ACHN (cell line): ENCODE measurements at places on chromosomes 7 and 10.

- no peak for DNase-seq
Measured at GRCh38 chr7:114530057-114530611, 115.5 kb downstream of the FOXP2 start.

DNA sequence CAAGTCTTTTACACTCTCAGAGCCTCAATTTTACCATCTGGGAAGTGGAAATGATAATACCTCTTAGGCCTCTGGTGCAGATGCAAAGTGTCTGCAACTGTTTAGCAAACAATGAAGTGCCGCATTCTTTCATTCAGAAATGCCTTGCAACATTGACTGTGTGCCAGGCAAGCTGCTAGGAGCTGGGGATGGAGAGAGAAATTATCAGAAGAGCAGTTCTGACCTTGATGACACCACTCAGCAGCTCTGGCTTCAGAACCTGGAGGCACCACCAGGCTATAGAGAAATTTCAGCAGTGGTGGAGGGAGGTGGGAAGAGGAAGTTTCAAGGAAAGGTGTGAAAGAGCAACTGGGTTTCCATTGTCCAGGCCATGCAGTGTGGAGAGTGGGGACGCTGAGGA, 78.1 kb upstream of the HABP2 start:
- DNase-seq, result no peak

- DNase-seq, result peak; percentile 42
Measured at GRCh38 chr10:99945263-99945662, 64.5 kb downstream of the DNMBP start.

DNA sequence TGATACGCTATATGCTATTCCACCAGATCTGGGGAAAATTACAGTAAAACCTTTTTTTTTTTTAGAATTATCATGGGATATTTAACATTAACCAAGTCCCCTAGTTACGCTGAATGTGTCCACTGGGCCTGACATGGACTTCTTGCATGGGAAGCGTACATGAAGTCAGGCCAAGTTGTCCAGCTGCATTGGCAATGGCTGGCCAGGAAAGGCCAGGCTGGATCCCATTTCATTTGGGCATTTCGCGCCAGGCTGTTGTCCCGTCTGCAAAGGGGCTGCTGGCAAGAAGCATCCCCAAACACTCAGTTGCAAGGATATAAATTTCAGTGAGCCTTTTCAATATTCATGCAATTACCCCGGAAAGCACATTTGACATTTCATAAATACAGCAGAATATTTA, 933.3 kb downstream of the GRID1 start:
- DNase-seq, result no peak

- no peak for DNase-seq
Measured at GRCh38 chr7:15430911-15431310, 130.9 kb downstream of the AGMO start.

DNA sequence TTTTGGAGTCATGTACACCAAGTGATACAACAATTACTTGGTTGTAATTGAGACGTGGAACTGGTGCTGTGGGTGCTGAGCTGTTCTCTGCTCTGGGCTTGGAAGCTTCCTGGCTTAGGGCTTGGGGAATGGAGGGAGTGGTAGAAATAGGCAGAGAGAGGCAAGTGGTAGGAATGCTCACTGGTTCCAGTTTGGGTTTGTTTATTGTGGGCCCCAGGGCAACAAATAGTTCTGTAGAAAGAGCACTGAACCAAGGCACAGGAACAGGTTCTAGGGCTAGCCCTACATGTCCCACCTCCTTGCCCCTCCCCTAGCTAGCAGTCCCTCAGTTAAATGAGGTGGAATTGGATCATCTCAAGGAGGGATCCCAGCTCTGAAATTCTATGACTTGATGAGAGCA, 166.7 kb upstream of the HPS1 start:
- DNase-seq, result no peak

GRCh38 chr7:152354061-152354460, 81.7 kb downstream of the KMT2C start:
- DNase-seq, result peak; percentile 23

GRCh38 chr7:87140271-87140748, 11.9 kb upstream of the DMTF1 start:
- DNase-seq, result no peak

DNA sequence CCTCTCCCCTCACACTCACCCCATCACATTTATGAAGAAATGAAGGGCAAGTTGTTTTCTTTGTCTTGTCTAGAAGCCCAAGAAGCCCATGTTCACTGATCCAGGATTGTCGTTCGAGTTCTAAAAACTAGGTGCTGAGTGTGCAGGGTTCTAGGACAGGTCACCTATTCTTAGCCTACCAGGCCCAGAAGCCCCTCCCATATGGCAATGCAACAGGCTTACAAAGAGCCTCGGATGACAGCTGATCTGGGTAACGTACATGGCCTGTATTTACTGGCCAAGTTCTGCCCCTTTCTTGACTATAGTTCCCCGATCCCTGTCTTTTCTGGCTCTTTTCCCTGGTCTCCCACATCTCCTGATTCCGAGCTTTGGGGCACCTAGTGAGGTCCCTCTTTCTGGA, 160.9 kb downstream of the FZD1 start:
- DNase-seq, result no peak

DNA sequence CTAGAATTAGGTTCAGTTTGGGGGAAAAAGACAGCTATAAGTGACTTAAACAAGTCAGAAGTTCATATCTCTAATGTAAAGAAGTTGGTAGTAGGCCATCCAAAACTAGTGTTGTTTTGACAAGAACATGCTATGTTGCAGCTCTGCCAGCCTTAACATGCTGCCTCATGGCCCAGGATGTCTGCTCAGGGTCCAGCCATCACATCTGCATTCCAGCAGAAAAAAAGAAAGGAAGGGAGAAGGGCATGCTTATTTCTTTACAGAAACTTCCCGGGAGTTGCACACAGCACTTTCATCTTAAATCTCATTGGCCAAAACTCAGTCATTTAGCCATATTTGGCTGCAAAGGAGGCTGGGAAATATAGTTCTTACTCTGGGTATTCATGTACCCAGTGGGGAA, 400.4 kb upstream of the PODXL start:
- no peak for DNase-seq

- no peak for DNase-seq
Measured at GRCh38 chr7:130304878-130305277, 11.9 kb downstream of the CPA4 start.

DNA sequence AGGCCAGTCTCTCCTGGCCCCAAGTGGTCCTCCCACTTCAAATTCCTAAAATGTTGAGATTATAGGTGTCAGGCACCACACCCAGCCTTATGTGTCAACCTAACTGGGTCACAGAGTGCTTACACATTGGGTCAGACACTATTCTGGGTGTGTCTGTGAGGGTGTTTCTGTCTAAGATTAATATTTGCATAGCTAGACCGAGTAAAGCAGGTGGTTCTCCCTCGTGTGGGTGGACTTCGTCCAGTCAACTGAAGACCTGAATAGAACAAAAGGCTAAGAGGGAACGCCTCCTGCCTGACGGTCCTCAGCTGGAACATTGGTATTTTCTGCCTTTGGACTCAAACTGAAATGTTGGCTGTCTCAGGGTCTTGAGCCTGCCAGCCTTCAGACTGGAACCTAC, 11.5 kb downstream of the PPIF start:
- no peak for DNase-seq

DNA sequence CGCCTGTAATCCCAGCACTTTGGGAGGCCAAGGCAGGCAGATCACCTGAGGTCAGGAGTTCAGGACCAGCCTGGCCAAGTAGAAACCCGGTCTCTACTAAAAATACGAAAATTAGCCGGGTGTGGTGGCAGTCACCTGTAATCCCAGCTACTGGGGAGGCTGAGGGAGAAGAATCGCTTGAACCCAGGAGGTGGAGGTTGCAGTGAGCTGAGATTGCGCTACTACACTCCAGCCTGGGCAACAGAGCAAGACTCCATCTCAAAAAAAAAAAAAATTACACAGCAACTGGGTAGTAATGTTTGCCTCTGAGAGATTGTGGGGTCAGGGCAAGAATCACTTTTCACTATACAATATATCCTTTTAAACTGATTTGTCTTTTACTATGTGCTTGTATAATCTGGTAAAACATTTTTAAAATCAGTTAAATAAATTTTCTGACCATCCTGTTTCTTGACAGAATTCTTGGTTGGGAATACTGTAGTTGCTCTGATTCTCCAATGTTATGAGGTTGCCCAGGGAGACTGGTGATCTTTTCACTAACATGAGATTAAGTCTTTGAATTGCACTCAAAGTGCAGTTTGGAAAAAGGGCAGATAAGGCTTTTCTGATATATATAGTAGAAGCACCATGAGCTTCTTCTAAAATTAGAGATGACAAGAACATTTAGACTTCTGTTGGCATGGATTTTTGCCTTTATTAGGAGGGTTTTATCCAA, 1.5 kb downstream of the ENTPD7 start:
- peak; percentile 25 for DNase-seq

- no peak for DNase-seq
Measured at GRCh38 chr7:30915005-30915601, 3.5 kb downstream of the AQP1 start.

- DNase-seq, result no peak
Measured at GRCh38 chr7:88132725-88133124, 87.1 kb downstream of the SRI start.

DNA sequence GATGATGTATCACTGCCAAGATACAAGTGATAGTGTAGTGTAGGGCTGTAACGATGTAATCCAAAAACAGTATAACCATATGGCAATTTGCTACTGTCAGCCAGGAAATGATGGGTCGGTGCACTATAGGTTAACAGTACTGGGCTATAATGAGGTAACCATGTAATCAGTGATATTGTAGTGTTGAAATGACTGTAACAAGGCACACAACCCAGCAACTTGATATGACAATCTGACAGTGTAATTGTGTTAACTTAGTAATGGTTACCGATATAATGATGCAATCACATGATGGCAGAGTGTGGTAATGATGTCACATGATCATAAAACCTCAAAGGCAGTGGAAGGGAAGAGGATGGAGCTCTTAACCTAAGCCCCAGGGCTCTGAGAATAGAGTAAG, 73.8 kb upstream of the SLF2 start:
- DNase-seq, result no peak

GRCh38 chr10:89846281-89846630, 144.9 kb downstream of the KIF20B start:
- DNase-seq, result no peak

DNA sequence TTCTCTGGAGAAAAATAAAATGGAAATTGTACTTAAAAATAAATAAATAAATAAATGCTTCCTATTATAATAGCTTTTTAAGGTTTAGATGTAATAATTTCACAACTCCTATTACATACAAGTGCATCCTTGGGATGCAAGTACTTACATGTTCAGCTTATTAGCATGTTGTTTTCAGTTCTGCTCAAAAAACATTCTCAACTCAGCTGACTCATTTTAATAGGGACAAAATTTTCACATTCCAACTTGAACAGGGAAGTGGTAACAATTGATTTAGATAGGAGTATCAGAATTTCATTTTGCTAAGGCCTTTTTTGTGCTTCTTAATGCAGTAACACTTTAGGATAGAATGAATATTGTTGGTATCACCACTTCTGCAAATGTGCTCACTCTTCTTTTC, 16.7 kb upstream of the PAPSS2 start:
- DNase-seq, result no peak

DNA sequence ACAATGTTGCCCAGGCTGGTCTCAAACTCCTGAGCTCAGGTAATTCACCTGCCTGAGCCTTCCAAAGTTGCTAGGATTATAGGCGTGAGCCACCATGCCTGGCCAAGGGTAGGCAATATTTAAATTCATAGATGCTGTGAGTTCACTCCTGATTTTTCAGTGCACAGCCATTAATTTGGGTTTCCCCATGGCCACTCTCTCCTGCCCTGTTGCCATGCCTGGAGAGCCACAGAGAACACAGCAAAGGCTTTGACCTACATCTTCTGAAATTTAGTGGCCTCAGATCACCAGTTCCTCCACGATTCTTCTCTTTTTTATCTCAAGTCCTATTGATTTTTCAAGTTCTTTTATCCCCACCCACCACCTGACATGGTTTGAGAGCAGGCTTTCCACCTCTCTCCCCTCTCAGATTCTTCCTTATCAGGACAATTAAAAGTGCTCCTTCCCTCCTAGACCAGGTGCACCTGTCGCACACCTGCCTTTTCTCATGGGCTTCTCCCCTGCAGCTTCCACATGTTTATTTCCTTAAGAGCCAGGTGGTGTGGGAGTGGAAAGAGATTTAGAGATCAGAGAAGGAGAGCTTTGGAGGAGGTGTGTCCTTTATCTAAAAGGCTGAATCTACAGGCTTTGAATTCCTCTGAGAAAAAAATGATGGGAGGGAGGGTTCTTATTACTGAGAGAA, 123.8 kb downstream of the ADRA2A start:
- no peak for DNase-seq

GRCh38 chr10:78950656-78951587, 117.8 kb upstream of the ZMIZ1 start:
- no peak for DNase-seq

DNA sequence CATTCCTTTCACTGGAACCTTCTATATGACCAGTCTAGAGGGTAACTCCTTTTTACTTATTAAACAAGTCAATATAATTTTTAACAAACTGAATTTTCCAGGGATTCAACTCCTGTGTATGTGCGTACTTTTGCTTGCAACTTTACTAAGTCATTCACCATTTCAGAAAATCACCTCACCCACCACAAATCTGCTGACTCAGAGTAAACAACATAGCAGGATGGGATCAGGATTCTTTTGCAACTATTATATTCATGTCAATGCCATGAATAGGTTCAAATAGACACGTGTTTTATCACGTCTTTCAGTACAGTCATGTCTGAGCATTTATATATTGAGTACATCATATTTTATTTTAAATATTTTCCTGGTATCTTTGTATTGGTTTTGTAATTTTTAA, 14.5 kb downstream of the CTTNBP2 start:
- no peak for DNase-seq

- DNase-seq, result no peak
Measured at GRCh38 chr10:7611909-7612308, 54.9 kb downstream of the ITIH5 start.

GRCh38 chr7:80478683-80479082, 33.2 kb downstream of the GNAT3 start:
- peak; percentile 72 for DNase-seq

DNA sequence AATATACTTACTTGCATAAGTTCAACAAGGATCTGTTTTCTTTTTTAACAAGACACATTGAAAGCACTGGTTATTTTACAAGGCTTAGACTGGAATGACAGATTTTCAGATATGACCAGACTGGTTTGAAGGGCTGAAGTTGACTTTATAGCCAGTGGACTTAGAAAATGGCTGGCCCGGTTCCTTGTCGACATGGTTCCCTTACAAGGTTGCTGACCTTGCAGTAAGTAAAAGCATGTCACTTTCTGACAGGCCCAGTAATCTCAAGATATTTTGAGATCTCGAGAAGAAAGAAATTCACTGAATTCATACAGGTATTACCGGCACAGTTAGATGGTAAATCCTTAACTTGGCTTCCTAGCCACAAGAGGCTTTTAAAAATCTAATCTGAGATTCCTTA, 136.5 kb downstream of the COBL start:
- no peak for DNase-seq
